A172 (cell line): ENCODE measurements at places on chromosomes 12 and 14. TPM values are rescaled to one million over a fixed set of nuclear protein-coding genes. Genes with fewer than 3 reads are reported as not detected.

GRCh38 chr14:105161964-105162668, 6.5 kb downstream of the JAG2 start:
- DNase-seq, result no peak

DNA sequence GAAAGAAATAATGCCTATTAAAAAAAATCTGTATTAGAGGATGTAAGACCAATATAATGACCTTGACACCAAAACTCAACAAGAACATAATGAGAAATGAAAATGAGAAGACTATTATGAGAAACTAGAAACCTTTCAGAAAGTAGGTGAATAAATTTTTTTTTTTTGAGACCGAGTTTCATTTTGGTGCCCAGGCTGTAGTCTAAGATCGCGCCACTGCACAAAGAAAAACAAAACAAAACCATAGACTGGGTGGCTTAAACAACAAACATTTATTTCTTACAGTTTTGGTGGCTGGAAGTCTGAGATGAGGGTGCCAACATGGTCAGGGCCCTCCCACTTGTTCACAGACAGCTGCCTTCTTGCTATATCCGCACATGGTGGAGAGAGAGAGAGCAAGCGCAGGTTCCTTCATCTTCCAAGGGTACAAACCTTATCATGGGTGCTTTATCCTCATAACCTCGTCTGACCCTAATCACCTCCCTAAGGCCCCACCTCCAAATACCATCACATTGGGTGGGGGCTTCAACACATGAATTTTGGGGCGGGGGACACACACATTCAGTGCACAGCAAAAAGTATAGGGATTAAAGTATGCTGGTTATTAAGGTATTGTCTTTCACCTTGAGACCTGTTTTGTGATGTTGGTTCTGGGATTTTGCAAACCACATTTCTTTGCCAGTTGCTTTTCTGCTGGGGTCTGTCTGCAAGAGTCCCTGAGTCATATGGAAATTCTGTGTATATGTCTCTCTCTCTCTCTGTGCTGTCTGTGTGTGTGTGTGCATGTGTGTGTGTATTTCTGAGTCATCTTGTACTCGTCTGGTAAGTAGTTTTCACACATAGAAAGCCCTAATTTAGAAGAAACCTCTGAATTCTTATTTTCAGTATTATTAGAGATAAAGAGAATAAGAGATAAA, 26.2 kb downstream of the ZCRB1 start:
- DNase-seq, result peak; percentile 22

DNA sequence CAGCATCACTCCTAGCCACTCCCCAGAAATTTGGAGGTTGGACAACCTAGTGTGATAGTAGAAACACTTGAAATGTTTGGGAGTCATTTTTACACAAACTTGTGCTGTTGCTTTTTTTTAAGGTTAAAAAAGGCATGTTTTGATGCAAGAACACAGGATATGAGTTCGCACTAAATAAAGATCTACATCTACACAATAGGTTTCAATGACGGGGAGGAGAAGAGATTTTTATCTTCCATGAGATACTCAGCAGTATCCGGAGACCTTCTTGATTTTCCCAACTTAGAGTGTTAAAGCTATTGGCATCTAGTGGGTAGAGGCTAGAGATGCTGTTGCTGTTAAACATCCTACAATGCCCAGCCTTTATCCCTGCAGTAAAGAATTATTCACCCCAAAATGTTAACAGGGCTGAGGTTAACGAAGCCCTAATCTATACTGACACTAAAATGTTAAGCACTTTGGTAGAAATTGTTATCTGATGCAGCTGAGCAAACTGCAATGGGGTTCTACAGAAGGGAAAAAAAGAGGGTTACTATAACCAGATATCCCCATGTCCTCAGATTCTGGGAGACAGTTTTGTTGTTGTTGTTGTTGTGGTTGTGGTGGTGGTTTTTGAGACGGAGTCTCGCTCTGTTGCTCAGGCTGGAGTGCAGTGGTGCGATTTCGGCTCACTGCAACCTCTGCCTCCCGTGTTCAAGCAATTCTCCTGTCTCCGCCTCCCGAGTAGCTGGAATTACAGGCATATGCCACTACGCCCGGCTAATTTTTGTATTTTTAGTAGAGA, 14.0 kb upstream of the PCNX1 start:
- no peak for DNase-seq

GRCh38 chr12:107564946-107565345, 120.7 kb upstream of the PWP1 start:
- no peak for DNase-seq

DNA sequence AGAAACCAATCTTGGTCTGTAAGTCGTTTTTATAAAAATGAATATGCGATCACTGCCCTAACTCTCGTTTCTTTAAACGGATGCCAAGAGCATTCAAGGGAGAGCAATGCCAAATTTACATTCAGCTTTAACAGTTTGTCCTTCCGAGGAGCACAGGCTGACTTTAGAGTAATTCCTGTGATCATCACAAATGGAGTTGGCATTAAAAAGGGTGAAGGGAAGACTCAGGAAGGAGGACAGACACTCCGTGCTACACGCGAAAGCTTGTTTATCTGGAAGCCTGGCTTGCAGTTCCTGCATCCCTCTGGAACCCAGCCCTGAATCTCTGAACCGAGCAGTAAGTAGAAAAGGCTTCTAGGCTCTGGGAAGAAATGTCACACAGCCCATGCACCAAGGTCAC, 78.4 kb downstream of the PAPOLA start:
- DNase-seq, result no peak

DNA sequence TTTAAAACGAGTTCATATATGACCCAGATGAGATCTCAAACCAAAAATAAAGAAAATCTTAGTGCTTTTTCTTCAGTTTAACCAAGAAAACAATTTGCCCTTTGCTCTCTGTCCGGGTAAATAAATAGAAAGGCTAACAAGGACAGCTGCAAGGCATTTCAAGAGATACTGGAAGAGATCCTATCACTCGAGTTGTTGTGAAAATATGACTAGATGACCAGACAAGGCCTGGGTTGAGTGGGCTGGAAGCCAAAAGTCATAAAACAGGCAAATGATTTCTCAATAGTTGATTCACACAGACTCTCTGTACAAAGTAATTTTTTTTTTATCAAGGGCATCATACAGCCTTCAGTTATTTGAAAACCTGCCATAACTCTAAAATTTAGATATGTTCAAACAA, 55.9 kb upstream of the AVPR1A start:
- no peak for DNase-seq

GRCh38 chr14:22420598-22421186, 168.3 kb downstream of the DAD1 start:
- DNase-seq, result no peak

Gene ZFYVE26
- total RNA-seq, result 6.7 and 8.2 TPM in 2 replicates

Gene SLC8A3
- not detected in 2 replicates for total RNA-seq
